ENCODE measurements at places on chromosomes 7 and 10. TPM values are rescaled to one million over a fixed set of nuclear protein-coding genes. Genes with fewer than 3 reads are reported as not detected.

ADRA2A gene
- total RNA-seq = not detected

ADARB2 gene
- total RNA-seq = not detected

DNA sequence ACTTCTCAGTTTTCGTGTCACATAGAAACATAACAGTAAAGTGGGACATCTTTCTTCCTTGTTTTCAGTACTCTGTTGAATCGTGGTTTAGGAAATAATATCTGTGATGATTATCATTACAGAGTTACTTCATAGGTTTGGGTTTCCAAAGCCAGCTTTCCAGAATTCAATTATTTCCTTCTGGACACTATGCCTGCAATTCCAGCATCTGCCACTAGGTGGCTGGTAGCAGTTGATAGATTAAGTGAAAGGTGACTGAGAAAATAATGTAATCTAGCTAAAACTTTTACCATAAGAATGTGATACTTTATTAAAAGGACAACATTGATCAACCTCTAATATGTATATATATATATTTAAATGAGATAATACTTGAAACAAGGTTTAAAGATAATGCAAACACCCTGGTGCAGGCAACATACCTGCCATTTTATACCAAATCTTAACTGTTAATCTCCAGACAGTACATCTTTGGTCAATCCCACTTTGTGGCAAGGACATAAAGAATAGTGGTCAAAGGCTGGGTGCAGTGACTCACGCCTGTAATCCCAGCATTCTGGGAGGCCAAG, 102.6 kb downstream of the SH3PXD2A start:
- no peak for DNase-seq

DNA sequence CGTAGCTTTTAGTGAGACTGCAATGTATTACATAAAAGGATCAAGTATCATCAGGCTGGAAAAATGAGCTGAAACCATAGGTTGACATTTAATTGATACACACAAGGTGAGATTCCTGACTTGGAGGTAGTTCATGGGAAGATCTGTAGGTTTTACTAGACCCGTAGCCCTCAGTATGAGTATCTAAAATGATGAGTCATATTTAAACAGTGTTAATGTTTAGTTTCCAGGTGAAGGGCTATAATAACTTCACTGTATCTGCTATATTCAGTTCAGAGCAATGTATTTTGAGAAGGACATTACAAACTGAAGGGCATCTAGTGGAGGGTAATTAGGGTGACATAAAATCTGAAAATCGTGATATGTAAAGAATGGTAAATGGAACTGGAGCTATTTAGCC, 35.0 kb downstream of the ENTPD1 start:
- no peak for DNase-seq

All from activated CD8-positive, alpha-beta memory T cell treated with anti-CD3 and anti-CD28 coated beads, Interleukin-2, amount 10 ng/mL, durations not matched to agents 7 days and 5 days (primary cell).